ENCODE measurements at places on chromosomes 7 and 10.
A peak's percentile ranks its signal among the peaks of the same experiment; 100 is the strongest.

DNA sequence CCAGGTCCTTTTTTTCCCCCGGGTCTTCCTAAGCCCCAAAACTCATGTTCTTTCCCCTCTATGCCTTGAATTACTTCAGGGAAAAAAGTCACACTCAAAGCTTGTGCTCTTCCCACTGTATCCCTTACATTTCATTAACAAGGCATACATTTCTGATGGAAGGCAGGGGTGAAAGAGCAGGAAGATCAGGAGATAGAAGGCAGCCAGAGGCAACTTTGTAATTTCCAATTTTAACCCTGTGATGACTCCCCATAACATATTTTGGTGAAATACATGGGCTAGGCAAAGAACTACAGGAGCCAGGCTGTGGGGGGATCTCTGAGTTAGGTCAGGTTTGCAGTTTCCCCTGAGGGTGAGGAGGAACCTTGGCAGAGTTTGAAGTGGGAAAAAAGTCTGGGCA, 635.0 kb downstream of the LRMDA start:
- H3K4me1 ChIP-seq, result no peaks in the 10 kb centered on the region
- no peaks in the 10 kb centered on the region for H3K36me3 ChIP-seq

- H3K36me3 ChIP-seq, result peaks cover 16% of the 10 kb centered on the region
- peak overlapping the region; percentile 55 for H3K27ac ChIP-seq
- no peaks in the 10 kb centered on the region for H3K4me1 ChIP-seq
- no peak overlapping the region for H3K4me3 ChIP-seq
- H3K27me3 ChIP-seq, result no peaks in the 10 kb centered on the region
These were observed 35.7 kb downstream of the P4HA1 start for GRCh38 chr10:73060738-73061635.

DNA sequence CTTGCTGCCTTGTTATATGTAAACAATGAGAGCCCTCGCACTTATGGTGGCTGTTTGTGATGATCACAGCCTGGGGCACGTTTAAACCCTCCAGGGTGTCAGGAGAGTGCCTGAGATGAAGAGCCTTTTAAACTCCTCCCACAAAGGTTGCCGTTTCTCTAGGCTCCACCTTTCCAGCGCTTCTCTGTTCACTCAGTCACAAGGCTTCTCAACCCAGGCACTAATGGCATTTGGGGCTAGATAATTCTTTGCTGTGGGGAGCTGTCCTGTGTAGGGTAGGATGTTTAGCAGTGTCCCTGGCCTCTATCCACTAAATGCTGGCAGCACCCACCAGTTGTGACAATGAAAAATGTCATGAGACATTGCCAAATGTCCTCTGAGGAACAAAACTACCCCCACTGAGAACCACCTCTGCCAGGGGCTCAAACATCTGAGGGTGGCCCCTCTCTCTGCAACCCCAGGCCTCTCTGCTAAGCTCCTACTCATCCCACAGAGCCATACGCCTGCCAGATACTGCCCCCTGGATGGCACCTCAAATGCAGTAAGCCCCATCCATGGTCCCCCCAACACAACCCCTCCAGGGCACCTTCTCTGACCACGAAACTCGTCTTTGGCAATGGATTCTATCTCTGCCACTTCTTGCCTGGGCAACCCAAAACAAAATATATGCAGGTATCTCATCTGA, 144.3 kb upstream of the ZMIZ1 start:
- DNase-seq, result no peak
- H3K4me3 ChIP-seq, result no peak overlapping the region
- no peak overlapping the region for H3K27ac ChIP-seq
- no peaks in the 10 kb centered on the region for H3K36me3 ChIP-seq
- peaks cover 8% of the 10 kb centered on the region for H3K4me1 ChIP-seq
- H3K27me3 ChIP-seq, result no peaks in the 10 kb centered on the region

DNA sequence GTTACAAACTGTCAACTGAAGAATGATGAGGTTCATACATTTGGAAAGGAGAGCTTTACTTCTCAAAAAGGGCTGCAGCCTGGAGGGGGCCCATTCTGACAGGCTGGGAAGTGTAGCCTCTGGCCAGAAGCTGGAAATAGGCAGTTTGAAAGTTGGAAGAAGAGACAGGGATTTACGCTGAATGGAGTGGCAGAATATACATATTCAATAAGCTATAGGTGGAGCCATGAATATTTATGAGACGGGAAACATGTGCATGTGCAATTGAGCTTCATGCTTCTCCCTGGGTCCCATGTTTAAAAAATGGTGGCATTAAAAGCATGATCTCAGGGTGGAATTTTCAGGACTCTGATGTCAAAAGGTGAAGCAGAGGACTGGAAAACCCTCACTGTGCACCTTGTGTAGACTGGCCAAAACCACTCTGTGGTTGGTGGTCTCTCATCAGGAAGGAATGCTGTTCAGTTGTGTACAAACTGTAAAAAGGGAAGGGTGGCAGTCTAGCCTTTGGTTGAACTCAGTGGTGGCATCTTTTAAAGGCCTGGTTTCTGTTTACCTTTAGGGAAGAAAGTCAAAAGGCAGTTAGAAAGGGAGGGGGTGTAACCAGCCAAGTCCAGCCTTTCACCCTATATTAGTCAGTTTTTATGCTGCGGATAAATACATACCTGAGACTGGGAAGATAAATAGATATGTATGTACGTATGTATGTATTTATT, 7.2 kb upstream of the ACTR3B start:
- no peaks in the 10 kb centered on the region for H3K4me1 ChIP-seq
- DNase-seq, result no peak
- H3K27me3 ChIP-seq, result no peaks in the 10 kb centered on the region
- no peak overlapping the region for H3K27ac ChIP-seq
- no peaks in the 10 kb centered on the region for H3K36me3 ChIP-seq

- H3K27ac ChIP-seq, result no peak overlapping the region
- no peak for DNase-seq
- no peak overlapping the region for H3K4me3 ChIP-seq
- H3K36me3 ChIP-seq, result no peaks in the 10 kb centered on the region
- no peaks in the 10 kb centered on the region for H3K27me3 ChIP-seq
These were observed 272.5 kb downstream of the SEMA3A start for GRCh38 chr7:83921941-83922607.

GRCh38 chr10:31749981-31750840, 178.4 kb downstream of the ARHGAP12 start:
- peak overlapping the region; percentile 78 for H3K27ac ChIP-seq
- H3K36me3 ChIP-seq, result no peaks in the 10 kb centered on the region
- DNase-seq, result no peak
- no peaks in the 10 kb centered on the region for H3K27me3 ChIP-seq

DNA sequence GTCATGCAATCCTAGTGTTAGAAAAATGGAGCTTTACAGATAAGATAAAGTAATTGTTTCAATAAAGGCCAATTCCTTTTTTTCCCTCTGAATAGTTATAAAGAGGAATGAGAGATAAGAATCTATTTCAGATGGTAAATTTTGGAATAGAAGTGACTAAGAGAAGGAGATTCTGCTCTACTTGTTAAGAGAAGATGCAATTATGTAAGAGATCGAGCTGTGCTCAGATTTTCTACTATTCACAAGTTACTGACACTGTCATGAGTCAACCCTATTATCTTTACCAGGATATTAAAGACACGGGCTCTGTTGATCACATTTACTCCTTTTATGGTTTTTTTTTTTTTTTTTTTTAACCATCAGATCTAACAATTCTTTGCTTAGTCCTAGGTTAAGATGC, 511.3 kb downstream of the ARL4A start:
- H3K27ac ChIP-seq, result no peak overlapping the region
- H3K36me3 ChIP-seq, result no peaks in the 10 kb centered on the region
- no peak for DNase-seq

- no peak overlapping the region for H3K27ac ChIP-seq
- H3K36me3 ChIP-seq, result no peaks in the 10 kb centered on the region
- no peak overlapping the region for H3K4me3 ChIP-seq
- H3K4me1 ChIP-seq, result peaks cover 10% of the 10 kb centered on the region
- no peaks in the 10 kb centered on the region for H3K27me3 ChIP-seq
- no peak for DNase-seq
These were observed 91.0 kb downstream of the PAXIP1 start for GRCh38 chr7:154911862-154912455.

- H3K36me3 ChIP-seq, result no peaks in the 10 kb centered on the region
- no peak for DNase-seq
- H3K4me1 ChIP-seq, result no peaks in the 10 kb centered on the region
- H3K4me3 ChIP-seq, result no peak overlapping the region
These were observed 47.0 kb downstream of the THSD7A start for GRCh38 chr7:11784769-11785536.

DNA sequence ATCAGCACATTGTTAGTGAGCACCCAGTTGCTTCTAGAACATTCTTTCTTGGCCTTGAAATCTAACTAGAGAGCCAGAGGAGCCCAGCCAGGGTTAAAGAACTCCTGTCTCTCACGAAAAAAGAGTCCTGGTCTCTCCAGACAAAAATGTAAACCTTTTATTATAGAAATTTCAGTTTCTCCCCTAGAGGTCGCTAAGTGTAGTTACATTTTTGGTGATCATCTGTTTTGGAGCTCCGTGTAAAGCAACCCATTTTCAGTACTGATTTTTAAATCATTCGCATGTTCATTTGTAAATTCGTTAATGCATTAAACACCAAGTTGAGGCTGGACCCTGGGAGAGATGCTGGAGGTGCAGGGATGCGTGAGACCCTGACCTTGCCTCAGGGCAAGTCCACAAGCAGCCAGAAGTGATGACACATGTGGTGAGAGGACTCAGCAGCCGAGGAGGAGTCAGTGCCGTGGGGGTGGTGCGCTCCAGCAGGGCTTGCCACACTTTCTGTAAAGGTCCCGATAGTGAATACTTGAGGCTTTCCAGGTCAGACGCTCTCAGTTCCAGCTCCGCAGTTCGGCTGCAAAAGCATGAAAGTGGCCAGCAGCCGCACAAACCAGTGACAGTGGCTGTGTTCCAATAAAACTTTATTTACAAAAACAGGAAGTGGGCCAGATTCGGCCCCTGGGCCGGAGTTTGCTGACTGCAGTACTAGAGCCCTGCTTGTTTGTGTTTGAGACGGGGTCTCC, 578.6 kb upstream of the FOXK1 start:
- H3K4me3 ChIP-seq, result no peak overlapping the region
- H3K27me3 ChIP-seq, result no peaks in the 10 kb centered on the region
- no peak overlapping the region for H3K27ac ChIP-seq
- DNase-seq, result no peak
- no peaks in the 10 kb centered on the region for H3K36me3 ChIP-seq
- H3K4me1 ChIP-seq, result no peaks in the 10 kb centered on the region

- H3K4me1 ChIP-seq, result peaks cover 8% of the 10 kb centered on the region
- H3K27me3 ChIP-seq, result no peaks in the 10 kb centered on the region
- H3K27ac ChIP-seq, result no peak overlapping the region
- no peak for DNase-seq
These were observed 46.5 kb upstream of the TNRC18 start for GRCh38 chr7:5470167-5470532.

GRCh38 chr10:96700374-96701099, 19.8 kb downstream of the PIK3AP1 start:
- no peaks in the 10 kb centered on the region for H3K36me3 ChIP-seq
- H3K27ac ChIP-seq, result no peak overlapping the region
- no peaks in the 10 kb centered on the region for H3K4me1 ChIP-seq
- no peak overlapping the region for H3K4me3 ChIP-seq
- no peaks in the 10 kb centered on the region for H3K27me3 ChIP-seq

GRCh38 chr7:18555120-18555519, 59.6 kb downstream of the HDAC9 start:
- H3K36me3 ChIP-seq, result no peaks in the 10 kb centered on the region
- H3K27ac ChIP-seq, result no peak overlapping the region
- no peak for DNase-seq
- H3K27me3 ChIP-seq, result no peaks in the 10 kb centered on the region
- H3K4me3 ChIP-seq, result no peak overlapping the region

DNA sequence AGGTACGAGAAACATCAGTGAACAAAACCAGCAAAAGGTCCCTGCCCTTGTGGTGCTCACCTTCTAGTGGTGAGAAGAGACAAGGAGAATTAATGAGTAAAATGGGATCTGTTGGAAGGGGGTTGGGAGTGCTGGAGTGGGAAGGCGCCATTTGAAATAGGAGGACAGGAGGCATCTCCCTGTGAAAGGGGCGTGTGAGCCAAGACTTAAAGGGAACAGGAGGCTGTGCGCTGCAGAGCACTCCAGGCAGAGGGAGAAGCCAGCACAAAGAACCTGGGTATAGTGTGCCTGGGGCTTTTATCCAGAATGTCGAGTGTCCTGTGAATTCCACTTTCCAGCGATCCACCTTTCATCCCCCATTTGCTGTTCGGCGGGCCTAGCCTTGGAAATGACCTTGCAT, 497.9 kb upstream of the GALNT17 start:
- H3K4me1 ChIP-seq, result no peaks in the 10 kb centered on the region
- no peaks in the 10 kb centered on the region for H3K27me3 ChIP-seq
- no peak for DNase-seq
- H3K4me3 ChIP-seq, result no peak overlapping the region
- H3K36me3 ChIP-seq, result no peaks in the 10 kb centered on the region

DNA sequence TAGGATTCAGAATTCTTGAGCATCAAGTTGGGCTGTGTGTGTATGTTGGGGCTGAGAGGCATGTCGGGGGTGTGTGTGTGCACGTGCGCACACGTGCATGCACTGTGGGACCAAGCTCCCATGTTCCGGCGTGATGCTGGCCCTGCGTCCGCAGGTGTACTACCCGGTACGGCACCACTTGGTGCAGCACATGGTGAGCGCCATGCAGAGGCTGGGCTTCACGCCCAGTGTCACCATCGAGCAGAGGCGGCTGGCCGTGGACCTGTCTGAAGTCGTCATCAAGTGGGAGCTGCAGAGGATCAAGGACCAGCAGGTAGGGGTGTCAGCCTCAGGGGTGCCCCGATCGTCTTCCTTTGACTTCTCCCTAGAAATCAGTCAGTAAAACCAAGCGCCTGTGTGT, 77.7 kb downstream of the TRRAP start:
- H3K36me3 ChIP-seq, result peaks cover 83% of the 10 kb centered on the region
- no peaks in the 10 kb centered on the region for H3K27me3 ChIP-seq
- peaks cover 5% of the 10 kb centered on the region for H3K4me1 ChIP-seq
- no peak overlapping the region for H3K27ac ChIP-seq

DNA sequence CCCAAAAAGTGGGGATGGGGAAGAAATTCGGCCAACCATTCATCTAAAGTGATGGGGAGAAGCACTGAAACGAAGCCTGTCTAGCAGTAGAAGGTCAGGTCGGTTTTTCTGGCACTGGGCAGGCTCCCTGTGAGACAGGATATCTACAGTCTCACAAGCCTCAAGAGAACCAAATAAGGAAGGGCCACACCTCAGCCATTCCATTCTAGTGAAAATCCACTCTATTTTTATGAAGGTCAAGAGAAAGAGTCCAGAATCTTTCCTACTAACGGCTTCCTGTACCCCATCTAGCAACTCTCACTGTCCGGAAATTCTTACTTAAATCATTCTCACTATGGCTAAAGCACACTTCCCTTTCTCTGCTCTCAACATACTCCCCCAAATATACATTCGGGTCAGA, 267.1 kb downstream of the PRPF18 start:
- H3K4me3 ChIP-seq, result no peak overlapping the region
- no peak for DNase-seq
- no peaks in the 10 kb centered on the region for H3K27me3 ChIP-seq
- H3K4me1 ChIP-seq, result no peaks in the 10 kb centered on the region
- no peaks in the 10 kb centered on the region for H3K36me3 ChIP-seq
- H3K27ac ChIP-seq, result peak overlapping the region; percentile 70

DNA sequence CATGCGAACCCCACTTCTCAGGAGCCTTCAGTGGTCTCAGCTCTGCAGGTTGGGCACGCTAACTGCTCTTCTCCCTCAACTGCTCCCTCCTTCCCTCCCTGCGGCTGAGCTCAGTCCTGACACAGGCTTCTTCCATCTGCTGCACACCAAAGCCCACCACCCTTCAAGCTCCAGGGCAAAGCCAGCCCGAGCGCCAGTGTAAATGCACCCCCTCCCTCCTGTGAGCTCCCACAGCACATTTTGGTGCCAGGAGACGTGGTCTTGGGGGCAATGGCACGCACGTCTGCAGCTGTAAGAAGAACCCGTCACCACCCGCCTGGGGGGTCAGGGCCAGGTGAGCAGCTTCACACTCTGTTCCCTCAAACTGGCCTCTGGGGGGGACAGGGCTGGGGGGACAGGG, 15.9 kb downstream of the VIPR2 start:
- peak; percentile 16 for DNase-seq
- no peaks in the 10 kb centered on the region for H3K4me1 ChIP-seq

All from right atrium auricular region (tissue), 2 donors.